A549 treated with AZD2906 at 1 μM for 4 hours (cell line): ENCODE measurements at places on chromosomes 7 and 10. TPM values are rescaled to one million over a fixed set of nuclear protein-coding genes. Genes with fewer than 3 reads are reported as not detected.

STEAP1B gene
- 0.07 to 0.19 TPM (median 0.12 TPM) in 4 of 5 replicates, not detected in the other for total RNA-seq

KLLN gene
- total RNA-seq = 0.45 to 0.56 TPM (median 0.50 TPM) in 5 replicates

NRP1 gene
- total RNA-seq = 57.8 to 91.2 TPM (median 62.6 TPM) in 5 replicates

AGAP6 gene
- 6.5 to 9.6 TPM (median 8.1 TPM) in 5 replicates for total RNA-seq

DPCD gene
- 30.7 to 38.6 TPM (median 31.7 TPM) in 5 replicates for total RNA-seq

AQP1 gene
- total RNA-seq = 0.33 to 0.53 TPM (median 0.45 TPM) in 5 replicates

KCP gene
- total RNA-seq = 0.11 to 0.21 TPM (median 0.20 TPM) in 5 replicates

FAM25C gene
- 1.0 to 3.0 TPM in 2 of 5 replicates, not detected in the others for total RNA-seq

STYXL1 gene
- total RNA-seq = 39.7 to 49.3 TPM (median 44.6 TPM) in 5 replicates

GSTO1 gene
- total RNA-seq = 274 to 305 TPM (median 284 TPM) in 5 replicates

HDAC9 gene
- total RNA-seq = 0.14 to 0.24 TPM (median 0.20 TPM) in 5 replicates

MSMB gene
- not detected in 5 replicates for total RNA-seq

MMD2 gene
- total RNA-seq = not detected in 5 replicates

LIPN gene
- total RNA-seq = not detected in 5 replicates

FAM53B gene
- 11.4 to 13.6 TPM (median 13.3 TPM) in 5 replicates for total RNA-seq

H2AZ2 gene
- 206 to 263 TPM (median 253 TPM) in 5 replicates for total RNA-seq

NAT16 gene
- 0.13 to 0.19 TPM (median 0.15 TPM) in 5 replicates for total RNA-seq

NUPR2 gene
- total RNA-seq = not detected in 5 replicates

UROS gene
- 53.9 to 58.7 TPM (median 55.6 TPM) in 5 replicates for total RNA-seq

TEX36 gene
- total RNA-seq = not detected in 5 replicates

JCAD gene
- 21.2 to 28.4 TPM (median 21.5 TPM) in 5 replicates for total RNA-seq

NUTM2A gene
- total RNA-seq = 0.04 to 0.12 TPM (median 0.08 TPM) in 4 of 5 replicates, not detected in the other

PPP1R17 gene
- not detected in 5 replicates for total RNA-seq

FXYD4 gene
- total RNA-seq = not detected in 5 replicates

SPDYE1 gene
- total RNA-seq = not detected in 5 replicates

LOXL4 gene
- total RNA-seq = 1.4 to 1.6 TPM (median 1.5 TPM) in 5 replicates

LRRC4 gene
- total RNA-seq = not detected in 5 replicates

SLC13A4 gene
- not detected in 5 replicates for total RNA-seq

SEMA3C gene
- 46.8 to 78.3 TPM (median 66.1 TPM) in 5 replicates for total RNA-seq

CHRM2 gene
- total RNA-seq = not detected in 5 replicates

CCZ1 gene
- total RNA-seq = 70.0 to 77.9 TPM (median 76.6 TPM) in 5 replicates

PVRIG gene
- 0.05 TPM in 1 of 5 replicates, not detected in the others for total RNA-seq

RINT1 gene
- total RNA-seq = 13.6 to 17.0 TPM (median 14.0 TPM) in 5 replicates

ZWINT gene
- 71.6 to 97.4 TPM (median 75.4 TPM) in 5 replicates for total RNA-seq

SEMA3A gene
- 3.1 to 5.2 TPM (median 4.0 TPM) in 5 replicates for total RNA-seq

NXPH1 gene
- total RNA-seq = not detected in 5 replicates

NKX1-2 gene
- 0.02 to 0.05 TPM (median 0.03 TPM) in 5 replicates for total RNA-seq

OR2A14 gene
- not detected in 5 replicates for total RNA-seq

FAM237B gene
- 0.02 to 0.10 TPM (median 0.05 TPM) in 5 replicates for total RNA-seq

ZPBP gene
- not detected in 5 replicates for total RNA-seq

SFRP5 gene
- 2.5 to 3.7 TPM (median 3.2 TPM) in 5 replicates for total RNA-seq

MLLT10 gene
- 28.0 to 34.9 TPM (median 30.2 TPM) in 5 replicates for total RNA-seq

POLR2J3 gene
- 13.6 to 35.7 TPM (median 28.1 TPM) in 5 replicates for total RNA-seq

CAMK2B gene
- 0.17 to 0.49 TPM (median 0.24 TPM) in 5 replicates for total RNA-seq

ORAI2 gene
- total RNA-seq = 29.1 to 35.0 TPM (median 31.0 TPM) in 5 replicates

GATA3 gene
- total RNA-seq = 4.0 to 4.7 TPM (median 4.5 TPM) in 5 replicates

SEC31B gene
- total RNA-seq = 0.98 to 2.2 TPM (median 1.7 TPM) in 5 replicates

RTKN2 gene
- total RNA-seq = 0.75 to 1.0 TPM (median 0.85 TPM) in 5 replicates

NME8 gene
- not detected in 5 replicates for total RNA-seq

GTPBP10 gene
- 25.1 to 29.7 TPM (median 27.3 TPM) in 5 replicates for total RNA-seq

ELAPOR2 gene
- total RNA-seq = 0.01 to 0.19 TPM (median 0.08 TPM) in 4 of 5 replicates, not detected in the other

HOXA2 gene
- total RNA-seq = 0.40 to 0.85 TPM (median 0.76 TPM) in 5 replicates
